ENCODE measurements at places on chromosomes 5 and 9.

DNA sequence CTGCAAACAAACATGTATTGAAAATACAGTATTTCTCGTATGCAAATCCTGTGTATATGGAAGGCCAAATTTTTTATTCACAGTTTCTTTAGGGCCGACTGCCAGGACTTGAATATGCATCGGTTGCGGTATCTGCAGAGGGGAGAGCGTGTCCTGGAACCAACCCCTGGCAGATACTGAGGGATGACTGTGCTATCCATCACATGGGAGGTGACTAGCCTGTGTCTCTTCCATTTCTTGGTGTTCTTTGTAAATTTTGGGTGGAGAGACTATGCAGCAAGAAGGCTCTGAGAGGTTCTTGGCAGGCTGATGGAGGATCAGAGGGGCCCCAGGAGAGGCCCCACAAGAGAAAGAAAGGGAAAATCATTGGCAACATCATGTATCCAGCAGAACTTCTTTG, 384.3 kb downstream of the YTHDC2 start:
- H3K4me1 ChIP-seq = no peaks in the 10 kb centered on the region
- no peak overlapping the region for H3K4me3 ChIP-seq
- H3K27me3 ChIP-seq = no peaks in the 10 kb centered on the region
- no peak overlapping the region for H3K27ac ChIP-seq
- DNase-seq = no peak

DNA sequence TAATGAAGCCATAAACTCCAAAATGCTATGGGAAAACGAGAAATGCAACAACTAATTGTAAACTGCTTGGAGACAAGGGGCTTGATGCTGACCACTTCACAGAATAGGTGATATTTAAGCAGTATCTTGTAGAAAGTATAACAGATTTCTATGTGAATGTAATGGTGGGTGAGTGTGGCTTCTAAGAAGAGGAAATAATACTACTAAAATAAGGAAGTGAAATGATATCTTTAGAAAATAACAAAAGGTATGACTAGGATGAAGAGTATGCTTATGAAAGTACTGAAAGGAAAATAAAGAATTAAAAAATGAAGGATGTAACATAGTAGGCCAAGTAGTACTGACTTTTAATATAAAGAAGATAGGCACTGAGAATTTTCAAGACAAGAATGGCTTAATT, 94.2 kb downstream of the AGTPBP1 start:
- no peaks in the 10 kb centered on the region for H3K4me1 ChIP-seq
- no peaks in the 10 kb centered on the region for H3K36me3 ChIP-seq
- H3K27ac ChIP-seq = no peak overlapping the region
- DNase-seq = no peak
- H3K4me3 ChIP-seq = no peak overlapping the region
- no peaks in the 10 kb centered on the region for H3K27me3 ChIP-seq

- no peak overlapping the region for H3K4me3 ChIP-seq
- DNase-seq = no peak
- H3K36me3 ChIP-seq = peaks cover 42% of the 10 kb centered on the region
- no peak overlapping the region for H3K27ac ChIP-seq
- no peaks in the 10 kb centered on the region for H3K27me3 ChIP-seq
- H3K4me1 ChIP-seq = no peaks in the 10 kb centered on the region
Measured at GRCh38 chr9:129863059-129863690, 27.9 kb downstream of the USP20 start.

GRCh38 chr9:107350443-107350842, 67.4 kb downstream of the RAD23B start:
- H3K27ac ChIP-seq = no peak overlapping the region
- no peak overlapping the region for H3K4me3 ChIP-seq
- no peaks in the 10 kb centered on the region for H3K27me3 ChIP-seq
- H3K36me3 ChIP-seq = no peaks in the 10 kb centered on the region

DNA sequence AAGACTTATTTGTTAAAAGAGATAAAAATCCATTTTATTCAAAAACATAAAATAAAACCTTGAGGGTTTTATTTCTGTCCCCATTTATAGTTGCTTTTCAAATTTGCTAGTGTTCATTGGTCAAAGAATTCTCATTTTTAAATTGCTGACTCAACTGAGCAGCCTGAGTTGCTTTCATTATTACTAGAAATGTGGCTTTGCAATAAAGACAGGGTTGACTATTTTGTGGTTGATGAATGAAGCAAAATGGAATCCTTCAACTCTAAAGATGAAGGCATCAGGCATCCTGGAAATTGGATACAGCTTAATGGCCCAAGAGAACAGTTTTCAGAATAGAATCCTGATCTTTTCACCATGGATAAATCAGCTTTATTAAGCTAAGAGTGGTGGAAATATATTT, 23.9 kb upstream of the PPP3R2 start:
- no peak for DNase-seq
- H3K4me1 ChIP-seq = no peaks in the 10 kb centered on the region
- H3K36me3 ChIP-seq = no peaks in the 10 kb centered on the region
- H3K4me3 ChIP-seq = no peak overlapping the region
- no peaks in the 10 kb centered on the region for H3K27me3 ChIP-seq
- H3K27ac ChIP-seq = no peak overlapping the region

- no peak for DNase-seq
- no peak overlapping the region for H3K4me3 ChIP-seq
- H3K27me3 ChIP-seq = no peaks in the 10 kb centered on the region
- H3K36me3 ChIP-seq = no peaks in the 10 kb centered on the region
- no peaks in the 10 kb centered on the region for H3K4me1 ChIP-seq
Measured at GRCh38 chr9:18566121-18566520, 92.2 kb downstream of the ADAMTSL1 start.

DNA sequence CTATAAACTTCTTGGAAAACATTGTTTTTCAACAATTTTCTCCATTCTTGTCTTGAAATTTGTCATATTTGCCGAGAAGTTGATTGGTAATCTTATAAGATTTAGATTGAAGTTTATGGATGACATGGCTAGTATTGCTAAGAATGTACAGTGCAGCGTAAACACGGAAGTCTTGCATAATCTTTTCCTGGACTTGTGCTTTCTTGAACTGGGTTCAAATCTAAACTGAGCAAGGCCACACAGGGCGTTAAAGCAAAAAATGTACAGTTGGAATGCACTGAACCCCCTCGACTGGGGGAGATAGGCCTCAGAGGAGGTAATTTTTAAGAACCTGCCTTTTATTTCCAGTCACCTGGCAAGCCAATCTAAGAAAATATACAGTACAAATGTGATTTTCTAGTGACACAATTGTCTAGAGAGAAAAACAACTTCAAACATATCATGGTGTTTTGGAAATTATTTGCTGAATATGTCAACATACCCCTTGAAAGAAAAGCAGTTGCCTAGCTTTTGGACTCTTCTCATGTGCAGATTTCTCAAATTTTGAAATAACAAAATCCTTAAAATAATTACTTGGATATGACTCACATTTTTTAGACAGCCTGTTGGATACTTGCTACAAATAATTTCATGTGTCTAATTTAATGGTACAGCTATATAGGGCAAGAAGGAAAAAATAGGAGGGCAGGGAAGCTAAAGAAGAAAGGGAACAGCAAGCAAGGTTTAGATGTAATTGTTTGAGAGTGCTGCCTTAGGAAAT, 18.5 kb upstream of the GAS1 start:
- peaks cover 27% of the 10 kb centered on the region for H3K4me1 ChIP-seq
- no peak overlapping the region for H3K4me3 ChIP-seq
- peak overlapping the region; percentile 69 for H3K27ac ChIP-seq
- no peak for DNase-seq
- H3K27me3 ChIP-seq = no peaks in the 10 kb centered on the region
- H3K36me3 ChIP-seq = no peaks in the 10 kb centered on the region

- H3K36me3 ChIP-seq = no peaks in the 10 kb centered on the region
- H3K27ac ChIP-seq = no peak overlapping the region
- H3K4me3 ChIP-seq = no peak overlapping the region
- no peaks in the 10 kb centered on the region for H3K27me3 ChIP-seq
Measured at GRCh38 chr5:54091307-54092130, 218.9 kb downstream of the ARL15 start.

DNA sequence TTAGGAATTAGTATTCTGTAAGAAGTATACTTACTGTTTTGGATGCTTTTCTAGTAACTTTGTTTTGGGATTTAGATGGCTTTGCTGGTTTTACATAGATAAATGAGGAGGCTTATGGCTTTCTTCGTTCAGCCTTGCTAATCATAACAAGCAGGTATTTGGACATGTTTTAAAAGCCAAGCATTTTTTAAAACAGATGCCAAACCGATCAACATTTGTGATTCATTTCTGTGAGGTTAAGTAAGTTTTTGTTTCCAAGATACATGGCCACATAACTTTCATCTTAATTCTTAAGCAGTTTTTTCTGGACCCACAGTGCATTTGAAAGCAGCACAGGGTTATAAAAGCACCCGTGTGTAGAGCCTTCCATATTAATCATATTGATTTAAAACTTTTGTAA, 21.7 kb downstream of the TARS1 start:
- H3K36me3 ChIP-seq = peaks cover 100% of the 10 kb centered on the region
- no peak for DNase-seq
- H3K27ac ChIP-seq = no peak overlapping the region
- no peak overlapping the region for H3K4me3 ChIP-seq
- no peaks in the 10 kb centered on the region for H3K27me3 ChIP-seq

GRCh38 chr5:19241690-19242089, 746.3 kb downstream of the CDH18 start:
- no peaks in the 10 kb centered on the region for H3K4me1 ChIP-seq
- DNase-seq = no peak
- no peaks in the 10 kb centered on the region for H3K36me3 ChIP-seq
- no peak overlapping the region for H3K4me3 ChIP-seq
- H3K27ac ChIP-seq = no peak overlapping the region
- H3K27me3 ChIP-seq = no peaks in the 10 kb centered on the region

- no peak overlapping the region for H3K4me3 ChIP-seq
- no peaks in the 10 kb centered on the region for H3K36me3 ChIP-seq
- no peaks in the 10 kb centered on the region for H3K4me1 ChIP-seq
- H3K27me3 ChIP-seq = no peaks in the 10 kb centered on the region
Measured at GRCh38 chr5:141960449-141961323, 2.7 kb upstream of the PCDH12 start.

- H3K4me1 ChIP-seq = no peaks in the 10 kb centered on the region
- no peak for DNase-seq
Measured at GRCh38 chr5:151618907-151619306, 27.8 kb upstream of the FAT2 start.

- DNase-seq = no peak
- H3K4me3 ChIP-seq = no peak overlapping the region
- H3K36me3 ChIP-seq = no peaks in the 10 kb centered on the region
- no peaks in the 10 kb centered on the region for H3K4me1 ChIP-seq
- no peak overlapping the region for H3K27ac ChIP-seq
- no peaks in the 10 kb centered on the region for H3K27me3 ChIP-seq
Measured at GRCh38 chr9:15400281-15400941, 22.3 kb upstream of the SNAPC3 start.

DNA sequence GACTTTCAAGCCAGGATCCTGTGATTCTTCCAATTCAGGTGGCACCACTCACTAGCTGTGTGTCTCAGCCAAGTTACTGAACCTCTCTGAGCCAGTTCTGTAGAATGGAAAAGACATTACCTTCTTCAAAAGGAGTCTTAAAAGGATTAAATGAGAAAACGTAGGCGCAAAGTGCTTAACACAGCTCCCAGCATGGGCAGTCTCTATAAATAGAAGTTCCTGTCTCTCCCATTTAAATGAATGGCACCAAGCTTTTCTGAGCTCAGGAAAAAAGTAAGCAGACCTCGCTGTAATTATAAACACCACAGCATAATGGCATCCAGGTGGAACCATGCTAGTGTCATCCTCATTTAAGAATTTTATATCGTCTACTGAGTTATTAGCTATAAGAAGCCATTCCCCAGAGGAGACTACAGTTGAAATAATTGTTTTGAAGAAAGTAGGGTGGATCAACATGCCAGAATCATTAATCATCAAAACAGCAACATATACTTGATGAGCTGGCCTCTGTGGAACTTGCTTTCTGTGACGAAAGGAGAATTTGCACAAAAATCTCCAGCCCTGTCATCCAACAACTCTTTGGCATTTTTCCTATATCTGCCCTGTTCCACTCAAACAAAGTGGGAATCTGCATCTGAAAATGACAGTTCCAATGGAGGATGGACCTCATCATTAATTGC, 188.9 kb downstream of the SPOCK1 start:
- no peaks in the 10 kb centered on the region for H3K36me3 ChIP-seq
- H3K27ac ChIP-seq = no peak overlapping the region
- H3K27me3 ChIP-seq = no peaks in the 10 kb centered on the region
- DNase-seq = no peak
- H3K4me3 ChIP-seq = no peak overlapping the region

- H3K36me3 ChIP-seq = peaks cover 10% of the 10 kb centered on the region
- no peak for DNase-seq
Measured at GRCh38 chr9:111588846-111589245, 10.6 kb downstream of the PTGR1 start.

- no peaks in the 10 kb centered on the region for H3K27me3 ChIP-seq
- no peak overlapping the region for H3K27ac ChIP-seq
- no peak for DNase-seq
- no peaks in the 10 kb centered on the region for H3K4me1 ChIP-seq
- no peak overlapping the region for H3K4me3 ChIP-seq
Measured at GRCh38 chr5:164332349-164333196, 827.2 kb downstream of the MAT2B start.

GRCh38 chr5:116598911-116599310, 24.3 kb upstream of the SEMA6A start:
- H3K27me3 ChIP-seq = no peaks in the 10 kb centered on the region
- no peak overlapping the region for H3K27ac ChIP-seq
- no peaks in the 10 kb centered on the region for H3K4me1 ChIP-seq
- no peaks in the 10 kb centered on the region for H3K36me3 ChIP-seq

DNA sequence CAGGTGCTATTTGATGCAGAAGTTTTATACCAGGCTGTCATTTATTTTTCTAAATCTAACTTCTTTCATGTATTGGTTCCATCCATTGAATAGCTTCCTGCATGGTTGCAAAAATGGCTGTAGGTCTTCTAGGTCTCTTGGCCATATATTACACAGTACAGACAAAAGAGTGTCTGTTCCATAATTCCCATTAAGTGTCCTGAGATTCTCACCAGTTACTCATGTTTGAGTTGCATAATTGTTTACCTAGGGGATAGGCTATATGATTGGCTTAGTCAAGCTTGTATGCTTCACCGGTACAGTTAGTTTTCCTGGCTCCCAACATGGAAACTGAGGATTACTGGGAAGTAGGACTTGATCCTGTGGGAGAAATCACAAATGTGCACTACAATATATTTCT, 399.4 kb upstream of the NUDT12 start:
- no peak for DNase-seq
- H3K4me1 ChIP-seq = no peaks in the 10 kb centered on the region
- H3K27ac ChIP-seq = no peak overlapping the region

DNA sequence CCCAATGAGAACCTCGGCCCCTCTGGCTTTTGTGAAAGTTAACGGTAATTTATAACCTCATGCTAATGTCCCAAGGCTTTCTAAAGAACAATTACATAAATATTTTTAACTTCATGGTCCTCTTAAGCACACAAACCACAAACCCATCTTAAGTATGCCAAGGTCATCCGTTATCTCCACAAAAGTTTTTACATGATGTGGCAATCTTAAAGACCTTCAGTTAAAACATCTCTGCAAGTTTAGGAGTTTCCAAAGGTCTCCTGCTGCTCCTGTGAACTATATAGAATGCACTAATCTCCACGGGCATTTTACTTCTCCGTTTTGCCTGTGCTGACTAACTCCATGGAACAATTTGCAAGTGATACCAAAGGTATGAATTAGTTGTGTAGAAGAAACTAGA, 228.2 kb downstream of the TLE1 start:
- no peak overlapping the region for H3K4me3 ChIP-seq
- no peak for DNase-seq
- no peaks in the 10 kb centered on the region for H3K27me3 ChIP-seq
- peaks cover 10% of the 10 kb centered on the region for H3K4me1 ChIP-seq
- no peaks in the 10 kb centered on the region for H3K36me3 ChIP-seq
- no peak overlapping the region for H3K27ac ChIP-seq

GRCh38 chr5:74126294-74126693, 500.3 kb downstream of the ARHGEF28 start:
- no peak overlapping the region for H3K4me3 ChIP-seq
- H3K36me3 ChIP-seq = no peaks in the 10 kb centered on the region
